ENCODE measurements at places on chromosomes 6 and 20.

- DNase-seq, result no peak
Observed at GRCh38 chr6:499617-500016, 108.1 kb downstream of the IRF4 start.

DNA sequence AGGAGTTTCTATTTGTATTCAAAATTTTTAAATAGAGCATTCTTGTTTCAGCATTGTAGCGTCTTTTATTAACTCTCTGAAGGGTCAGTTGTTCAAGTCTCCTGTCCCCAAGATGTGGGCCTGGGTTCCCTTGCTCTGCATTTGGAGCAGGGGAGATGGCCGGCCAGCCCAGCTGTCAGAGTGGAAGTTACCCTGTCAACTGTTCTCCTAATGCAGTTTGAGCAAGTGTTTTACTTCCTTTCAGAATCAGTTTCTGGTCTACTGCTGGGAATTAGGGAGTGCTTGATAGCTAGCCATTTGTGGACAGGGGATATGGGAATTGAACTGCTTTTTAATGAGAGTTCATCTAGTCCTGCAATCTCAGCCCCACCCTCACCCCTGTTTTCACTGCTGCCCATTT, 116.6 kb downstream of the QKI start:
- DNase-seq, result no peak

DNA sequence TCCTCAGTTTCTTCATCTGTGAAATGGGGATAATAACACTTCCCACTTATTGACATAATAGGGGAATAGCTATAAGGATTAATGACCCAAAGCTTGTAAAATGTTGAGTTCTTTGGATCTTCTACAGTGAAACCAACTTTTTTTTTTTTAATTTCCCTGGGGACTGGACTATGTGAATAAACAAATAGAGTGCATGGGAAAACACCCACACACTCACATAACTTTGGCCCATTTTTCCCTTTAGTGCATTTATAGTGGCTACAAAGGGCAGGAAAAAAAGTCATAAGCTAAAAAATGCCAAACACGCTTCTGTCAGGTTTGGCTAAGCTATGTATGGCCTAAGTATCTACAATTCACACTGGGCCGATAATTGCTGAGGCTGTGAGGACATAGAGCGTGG, 406.2 kb upstream of the JAG1 start:
- DNase-seq, result no peak

- DNase-seq, result no peak
Observed at GRCh38 chr20:29299811-29300578, 1957.5 kb upstream of the DEFB115 start.

GRCh38 chr6:56687551-56687950, 44.9 kb upstream of the DST start:
- DNase-seq, result no peak

DNA sequence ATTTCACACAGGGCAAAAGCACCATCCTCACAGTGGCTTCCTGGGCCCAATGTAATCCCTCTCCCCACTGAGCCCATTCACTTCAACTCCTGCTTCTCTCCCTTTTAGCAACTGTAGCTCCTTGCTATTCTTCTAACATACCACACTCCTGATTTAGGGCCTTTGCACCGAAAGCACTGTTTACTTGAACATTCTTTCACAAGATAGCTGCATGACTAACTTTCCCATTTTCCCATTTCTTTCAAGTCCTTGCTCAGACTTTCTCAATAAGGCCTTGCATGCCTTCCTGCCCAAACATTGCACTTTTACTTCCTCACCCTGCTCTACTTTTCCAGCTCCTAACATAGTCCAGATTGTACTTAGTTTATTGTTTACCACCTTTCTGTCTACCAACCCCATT, 73.0 kb downstream of the SHPRH start:
- DNase-seq, result no peak

DNA sequence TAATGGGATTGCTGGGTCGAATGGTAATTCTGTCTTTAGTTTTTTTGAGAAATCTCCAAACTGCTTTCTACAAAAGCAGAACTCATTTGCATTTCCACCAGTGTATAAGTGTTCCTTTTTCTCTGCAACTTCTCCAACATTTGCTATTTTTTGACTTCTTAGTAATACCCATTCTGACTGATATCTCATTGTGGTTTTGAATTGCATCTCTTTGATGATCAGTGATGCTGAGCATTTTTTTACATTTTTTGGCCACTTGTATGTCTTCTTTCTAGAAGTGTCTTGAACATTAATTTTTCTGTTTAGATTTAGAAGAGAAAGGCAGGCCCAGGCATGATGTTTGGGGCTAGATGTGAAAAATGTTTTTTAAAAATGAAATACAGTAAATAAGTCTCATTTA, 553.1 kb upstream of the MAN1A1 start:
- no peak for DNase-seq

DNA sequence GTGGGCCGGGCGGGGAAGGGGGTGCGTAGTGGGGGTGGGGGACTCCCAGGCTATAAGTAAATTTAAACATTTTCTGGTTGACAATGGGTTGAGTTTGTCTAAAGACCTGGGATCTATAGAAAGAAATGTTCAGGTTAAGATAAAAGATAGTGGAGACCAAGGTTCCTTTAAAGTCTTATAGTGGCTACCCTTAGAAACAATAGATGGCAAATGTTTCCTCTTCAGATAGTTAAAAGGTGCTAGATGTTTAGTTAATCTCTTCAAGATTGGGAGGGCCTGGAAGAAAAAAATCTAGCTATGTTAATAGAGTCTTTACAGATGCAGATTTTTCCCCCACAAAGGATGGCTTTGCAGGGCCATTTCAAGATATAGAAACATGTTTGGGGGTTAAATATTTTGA, 446.4 kb upstream of the FKBP1C start:
- no peak for DNase-seq

DNA sequence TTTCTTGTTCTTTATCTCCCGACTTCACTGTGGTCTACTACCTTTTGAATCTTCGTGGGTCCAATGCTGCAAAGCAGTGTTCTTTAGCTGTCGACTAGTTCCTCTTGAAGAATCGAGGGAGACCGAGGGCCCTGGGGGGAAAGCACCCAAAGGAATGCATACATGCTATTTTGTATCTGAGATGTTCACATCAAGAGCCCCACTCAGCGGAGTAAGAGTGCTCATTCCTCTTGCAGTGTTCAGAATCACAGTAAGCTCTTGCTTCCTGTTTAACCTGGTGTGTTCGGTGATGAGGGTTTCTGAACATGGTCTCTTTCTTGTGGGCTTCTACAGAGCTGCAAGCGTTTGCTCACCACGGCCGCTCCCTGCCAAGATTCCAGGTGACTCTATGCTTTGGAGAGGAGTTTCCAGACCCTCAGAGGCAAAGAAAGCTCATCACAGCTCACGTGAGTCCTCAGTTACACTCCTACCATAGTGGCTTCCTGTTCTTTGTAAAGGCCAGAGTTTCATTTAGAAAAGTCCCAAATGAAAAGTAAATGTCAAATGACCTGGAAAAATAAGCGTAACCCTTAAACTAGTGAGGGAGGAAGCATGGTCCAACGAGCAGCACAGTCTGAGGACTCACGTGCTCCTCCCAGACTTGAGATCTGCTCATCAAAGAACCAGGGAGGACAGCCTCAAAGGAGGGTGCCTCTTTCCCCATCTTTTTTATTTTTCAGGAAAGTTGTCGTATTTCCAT, 13.3 kb downstream of the IRF4 start:
- peak; percentile 35 for DNase-seq

DNA sequence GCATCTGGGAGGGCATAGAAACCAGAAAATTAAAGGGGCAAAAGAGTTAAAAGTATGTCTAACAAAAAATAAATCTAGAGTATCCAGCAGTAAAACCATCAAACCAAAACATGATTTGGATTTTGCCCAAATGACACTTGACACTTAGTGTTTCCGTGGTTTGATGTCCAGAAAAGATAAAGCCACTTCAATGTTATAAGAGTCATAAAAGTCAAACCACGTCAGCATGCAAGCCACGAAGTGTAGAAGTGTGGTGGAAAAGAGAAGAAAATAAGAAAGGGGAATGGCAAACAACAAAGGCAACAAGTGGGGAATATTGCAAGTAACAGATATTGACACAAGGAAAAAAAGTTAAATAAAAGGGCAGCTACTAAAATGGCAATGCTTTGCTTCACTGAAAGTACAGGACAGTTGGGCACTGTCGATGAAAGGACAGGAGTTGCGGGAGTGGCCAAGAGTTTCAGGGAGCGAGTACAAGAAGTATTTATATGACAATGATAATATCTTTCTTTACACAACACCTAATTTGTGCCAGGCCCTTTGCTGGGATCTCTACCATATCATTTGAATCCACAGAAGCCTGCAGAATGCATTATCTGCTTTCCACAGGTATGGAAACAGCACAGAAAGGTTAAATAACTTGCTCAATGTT, 6.3 kb upstream of the HDDC2 start:
- DNase-seq, result no peak

DNA sequence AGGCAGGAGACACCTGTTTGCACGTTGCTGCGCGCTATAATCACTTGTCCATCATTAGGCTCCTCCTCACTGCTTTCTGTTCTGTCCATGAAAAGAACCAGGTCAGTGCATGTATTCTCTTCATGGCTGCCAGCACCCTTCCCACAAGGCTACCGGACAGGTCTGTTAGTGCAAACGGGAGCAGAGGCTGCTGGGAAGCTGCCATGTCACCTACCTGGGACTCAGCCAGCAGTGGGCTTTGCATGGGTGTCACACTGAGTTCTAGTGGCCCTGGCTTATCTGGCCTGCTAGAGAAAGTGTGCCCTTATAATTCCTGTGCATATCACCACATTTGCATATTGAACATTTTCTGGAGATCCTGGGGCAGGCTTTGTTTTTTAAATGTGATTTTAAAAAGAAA, 24.8 kb downstream of the LYRM2 start:
- no peak for DNase-seq

DNA sequence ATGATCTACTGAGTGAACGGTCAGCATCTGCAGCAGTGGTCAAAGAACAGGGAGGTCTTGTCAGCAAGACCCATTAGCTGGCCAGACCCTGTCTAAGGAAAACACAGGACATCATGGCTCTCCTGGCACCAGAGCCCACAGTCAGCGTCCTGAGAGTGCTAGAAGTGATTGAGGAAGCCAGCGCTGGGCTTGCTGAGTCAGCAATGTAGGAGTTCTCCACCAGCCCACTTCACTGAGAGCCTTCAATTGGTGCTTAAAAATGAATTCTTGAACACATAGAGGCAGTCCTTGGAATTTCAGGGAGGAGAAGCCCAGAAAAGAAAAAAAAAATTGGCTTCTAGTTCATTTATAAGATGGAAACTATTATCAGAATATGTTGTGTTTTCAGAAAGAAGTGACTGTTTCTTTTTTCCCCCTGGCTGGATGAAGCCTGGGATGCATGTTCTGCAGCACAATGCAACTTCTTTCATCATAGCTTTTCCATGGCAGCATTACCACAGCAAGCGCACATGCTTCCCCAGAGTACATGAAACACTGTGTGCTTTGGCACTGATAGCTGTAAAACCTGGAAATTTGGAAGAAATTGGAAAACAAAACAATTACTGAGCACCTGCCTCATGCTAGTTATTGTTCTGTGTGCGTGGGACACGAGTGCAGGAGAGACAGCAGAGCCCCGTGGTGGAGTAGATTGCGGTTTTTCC, 899.9 kb downstream of the C6orf118 start:
- no peak for DNase-seq
